Ovary (tissue), 10 donors: ENCODE measurements at places on chromosomes 11 and 22. TPM values are rescaled to one million over a fixed set of nuclear protein-coding genes. Genes with fewer than 3 reads are reported as not detected.

DNA sequence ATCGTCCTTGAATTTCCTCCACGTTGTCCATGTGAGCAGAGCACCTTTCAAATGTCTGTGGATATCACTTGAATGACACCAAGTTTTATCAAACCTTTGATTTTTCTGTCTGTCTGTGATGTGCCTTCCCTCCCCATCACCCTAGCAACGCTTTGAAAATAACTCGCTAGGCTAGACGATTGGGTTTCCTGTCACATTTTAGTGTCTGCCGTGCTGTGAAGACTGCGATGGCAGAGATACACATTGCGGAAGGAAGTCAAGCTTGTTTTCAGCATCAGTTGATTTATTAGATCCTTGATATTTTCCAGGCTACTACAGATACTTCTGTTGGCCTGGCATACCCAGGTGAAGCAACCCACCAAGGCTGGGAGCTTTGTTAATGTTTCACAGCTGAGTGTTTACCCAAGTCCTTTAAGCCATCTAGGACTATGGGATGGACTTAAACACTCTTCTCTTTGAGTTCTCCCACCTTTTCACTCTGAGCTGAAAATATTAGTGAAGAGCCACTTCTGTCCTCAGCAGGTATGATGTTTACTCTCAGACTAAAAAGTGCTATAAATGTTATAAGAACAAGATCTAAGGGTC, 93.6 kb upstream of the CD44 start:
- no peaks in the 10 kb centered on the region for H3K27me3 ChIP-seq
- H3K27ac ChIP-seq = no peak overlapping the region
- no peak overlapping the region for H3K4me3 ChIP-seq
- no peaks in the 10 kb centered on the region for H3K4me1 ChIP-seq

GRCh38 chr11:67301951-67302516, 1.3 kb upstream of the SSH3 start:
- peaks cover 9% of the 10 kb centered on the region for H3K4me1 ChIP-seq
- H3K4me3 ChIP-seq = no peak overlapping the region
- no peak for DNase-seq
- no peaks in the 10 kb centered on the region for H3K36me3 ChIP-seq

TECTA gene
- total RNA-seq = 0.89 TPM

YPEL4 gene
- total RNA-seq = 6.5 TPM
